ENCODE measurements at places on chromosomes 2 and 18.

GRCh38 chr2:53785366-53785765, 1.4 kb downstream of the ASB3 start:
- peak; percentile 16 for DNase-seq

DNA sequence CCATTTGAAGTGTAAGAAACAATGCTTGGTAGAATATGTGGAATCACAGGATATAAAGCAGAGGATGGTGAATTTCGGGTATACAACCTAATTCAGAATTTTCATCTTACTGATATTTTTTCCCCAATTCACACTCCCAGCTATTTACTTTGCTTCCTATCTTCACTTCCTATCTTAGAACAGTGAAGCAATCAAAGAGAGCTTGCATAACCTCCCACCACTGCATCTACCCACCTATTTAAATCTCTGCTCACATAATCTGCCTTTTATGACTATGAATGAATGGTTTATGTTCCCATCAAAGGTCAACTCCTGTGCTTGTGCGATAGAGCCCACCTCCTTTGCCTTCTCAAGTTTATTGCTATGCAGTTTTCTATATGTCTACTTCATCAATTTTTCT, 3.3 kb downstream of the RMDN2 start:
- no peak for DNase-seq

GRCh38 chr2:178523596-178524134, 43.4 kb downstream of the PLEKHA3 start:
- DNase-seq: no peak

- DNase-seq: peak; percentile 78
Measured at GRCh38 chr18:8982416-8983183, 119.9 kb upstream of the NDUFV2 start.

- peak; percentile 78 for DNase-seq
Measured at GRCh38 chr2:156331572-156332283, 793 bp downstream of the NR4A2 start.

- DNase-seq: no peak
Measured at GRCh38 chr2:199962203-199962602, 6.8 kb downstream of the MAIP1 start.

All from astrocyte of the hippocampus (primary cell).